ENCODE measurements at places on chromosomes 2 and 18.

DNA sequence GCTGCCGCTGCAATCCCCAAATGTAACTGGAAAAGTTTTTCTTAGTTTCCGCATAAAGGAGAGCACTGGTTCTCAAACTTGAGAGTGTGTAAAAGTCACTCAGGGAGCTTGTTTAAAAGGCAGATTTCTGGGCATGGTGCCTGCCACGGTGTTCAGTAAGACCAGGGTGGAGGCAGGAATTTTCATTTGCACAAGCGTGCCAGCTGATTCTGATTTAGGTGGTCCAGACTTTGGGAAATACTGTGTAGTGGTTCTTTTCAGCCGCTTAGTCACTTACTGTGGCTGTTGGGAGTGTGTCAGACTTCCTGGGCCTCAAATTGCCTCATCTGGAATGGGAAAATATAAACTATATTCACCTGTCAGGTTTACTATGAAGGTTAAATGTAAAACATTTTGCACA is 788 bp downstream of the ARMC9 start:
- DNase-seq: peak; percentile 85

DNA sequence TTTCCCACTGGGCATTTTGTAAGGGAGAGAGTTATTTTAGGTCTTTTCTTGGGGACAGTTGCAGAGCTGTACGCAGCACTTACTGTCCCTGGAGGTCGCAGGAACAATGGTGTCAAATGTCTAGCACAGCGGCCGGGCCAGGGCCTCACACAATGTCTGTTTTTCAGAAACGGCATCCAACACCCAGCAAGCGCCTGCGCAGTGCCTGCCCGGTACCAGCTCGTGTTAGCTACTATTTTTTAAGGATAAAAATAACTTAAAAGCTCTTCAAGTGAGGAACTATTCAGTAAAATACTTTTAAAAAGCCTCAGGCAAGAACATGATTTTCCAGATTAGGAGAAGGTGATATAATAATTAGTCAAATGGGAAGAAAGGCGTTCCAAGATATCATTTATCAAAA is 90.0 kb downstream of the MBP start:
- DNase-seq: no peak

- peak; percentile 91 for DNase-seq
Measured at GRCh38 chr2:112690853-112691401, 29.9 kb upstream of the NT5DC4 start.

DNA sequence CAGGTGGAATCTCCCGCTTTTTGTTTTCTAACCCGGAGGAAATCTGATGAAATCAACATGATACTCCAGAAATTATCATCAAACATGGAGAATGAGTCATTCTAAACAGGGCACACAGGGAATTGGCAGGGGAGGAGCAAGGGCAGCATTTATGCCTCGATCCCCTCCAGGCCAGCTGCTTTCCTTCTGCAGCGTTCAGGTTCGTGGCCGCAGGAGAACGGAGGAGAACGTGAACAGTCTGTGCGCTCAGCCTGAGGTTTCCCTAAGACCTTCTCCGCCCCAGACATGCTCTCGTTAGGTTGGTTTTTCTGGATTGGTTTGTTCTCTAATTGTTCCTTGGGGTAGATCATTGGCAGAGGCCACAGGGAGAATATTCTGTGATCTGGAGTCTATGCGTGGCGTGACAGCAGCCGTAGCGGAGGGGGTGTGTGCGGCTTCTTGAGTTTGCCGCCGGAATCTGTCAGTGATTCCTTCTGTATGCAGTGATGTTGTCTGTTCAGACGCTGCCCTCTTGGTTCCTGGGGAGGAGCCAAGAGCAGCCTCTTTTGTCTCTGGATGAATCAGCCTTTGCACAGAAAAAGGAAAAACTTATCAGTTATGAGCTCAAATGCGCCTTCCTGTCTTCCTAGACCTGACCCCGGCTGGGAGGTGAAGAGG is 75.9 kb downstream of the SH3BP4 start:
- peak; percentile 65 for DNase-seq

DNA sequence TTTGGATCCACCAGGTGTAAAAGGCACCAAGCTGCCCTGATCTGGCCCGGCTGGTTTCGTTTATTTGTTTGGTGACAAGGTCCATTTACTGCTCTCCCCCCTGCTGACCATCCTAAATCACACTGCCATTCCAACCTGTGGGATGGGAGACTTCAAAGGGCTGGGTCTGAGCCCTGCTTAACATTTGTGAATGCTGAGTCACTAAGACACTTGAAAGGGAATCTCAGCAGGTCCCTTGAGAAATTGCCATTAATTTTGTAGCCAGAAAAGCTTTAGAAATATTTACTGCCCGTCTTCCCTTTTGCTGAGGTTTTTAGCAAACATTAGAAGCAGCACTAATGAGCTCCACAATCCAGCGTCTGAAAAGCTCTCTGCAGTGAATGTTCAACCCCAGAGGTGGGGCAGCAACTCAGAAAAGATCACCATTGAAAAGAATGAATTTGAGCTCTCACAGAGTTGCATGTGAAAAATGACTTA is 133.8 kb downstream of the ARL4C start:
- DNase-seq: peak; percentile 46

DNA sequence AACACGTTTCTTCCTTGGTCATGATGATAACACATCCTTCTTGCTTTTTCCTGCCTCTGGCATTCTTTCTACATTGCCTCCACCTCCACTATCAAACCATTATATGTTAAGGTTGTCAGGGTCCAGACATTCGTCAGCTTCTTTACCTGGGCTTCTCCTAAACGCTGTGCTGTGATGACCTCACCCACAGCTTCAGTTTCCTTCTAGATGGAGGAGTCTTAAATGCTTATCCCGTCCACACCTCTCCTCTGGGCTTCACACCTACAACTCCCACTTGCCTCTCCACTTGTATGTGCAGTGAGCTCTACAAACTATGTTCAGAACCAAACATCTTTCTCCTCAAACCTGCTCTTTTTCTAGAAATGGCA is 666 bp upstream of the STAT1 start:
- no peak for DNase-seq

GRCh38 chr2:216029416-216030129 is 16.2 kb upstream of the MREG start:
- peak; percentile 70 for DNase-seq

GRCh38 chr2:164792316-164793170 is 49.1 kb downstream of the COBLL1 start:
- DNase-seq: no peak

GRCh38 chr2:3129867-3130266 is 247.8 kb downstream of the EIPR1 start:
- no peak for DNase-seq

DNA sequence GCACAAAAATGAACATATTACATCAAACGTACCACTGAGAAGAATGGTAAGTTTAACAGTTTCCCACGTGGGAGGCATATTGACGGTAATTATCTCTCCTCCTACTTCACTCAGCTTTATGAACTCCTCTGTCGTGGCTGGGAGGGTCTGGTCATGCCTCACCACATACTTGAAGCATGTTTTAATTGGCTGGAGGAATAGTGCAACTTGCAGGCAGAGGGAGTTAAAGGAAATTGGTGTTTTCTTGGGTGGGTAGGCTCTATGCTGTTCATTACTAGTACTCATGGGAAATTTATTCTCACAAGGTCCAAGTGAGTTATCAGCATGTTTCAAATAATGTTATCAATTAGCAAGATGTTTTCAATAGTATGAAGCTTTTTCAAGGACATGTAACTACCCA is 767.0 kb downstream of the PLCL1 start:
- DNase-seq: no peak

GRCh38 chr2:169073211-169073962 is 4.0 kb downstream of the DHRS9 start:
- DNase-seq: peak; percentile 45

GRCh38 chr2:190979906-190980629 is 33.9 kb downstream of the STAT1 start:
- DNase-seq: peak; percentile 53

- peak; percentile 53 for DNase-seq
Measured at GRCh38 chr2:172986040-172986439, 89.6 kb upstream of the MAP3K20 start.

GRCh38 chr2:196066291-196067087 is 2.1 kb downstream of the DNAH7 start:
- peak; percentile 68 for DNase-seq

DNA sequence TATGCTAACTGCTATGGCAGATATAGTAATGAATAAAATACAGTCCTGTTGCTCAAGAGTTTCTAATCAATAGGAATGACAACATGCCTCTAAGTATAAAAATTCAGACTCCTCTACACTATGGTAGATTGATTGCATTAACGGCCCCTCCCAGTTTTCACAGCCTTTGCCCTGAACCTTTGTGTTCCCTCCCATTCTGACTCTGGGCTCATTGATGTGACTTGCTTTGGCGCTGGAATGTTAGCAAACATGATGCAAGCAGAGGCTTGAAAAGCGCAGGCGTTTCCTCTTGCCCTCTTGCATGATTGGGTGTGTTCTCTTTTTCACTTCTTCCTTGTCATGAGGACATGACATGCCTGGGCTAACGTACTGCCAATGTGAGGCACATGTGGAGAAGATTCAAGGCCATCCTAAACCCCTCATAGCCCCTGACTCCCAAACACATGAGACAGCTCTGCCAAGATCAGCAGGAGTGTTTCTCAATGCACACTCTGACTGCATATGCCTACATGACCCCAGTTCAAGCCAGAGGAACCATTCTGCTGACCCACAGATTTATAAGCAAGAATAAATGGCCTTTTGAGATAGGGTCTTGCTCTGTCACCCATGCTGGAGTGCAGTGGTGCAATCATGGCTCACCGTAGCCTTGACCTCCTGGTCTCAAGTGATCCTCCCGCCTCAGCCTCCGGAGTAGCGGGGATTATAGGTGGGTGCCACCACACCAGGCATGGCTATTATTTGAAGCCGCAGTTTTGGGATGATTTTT is 49.7 kb upstream of the CD28 start:
- DNase-seq: no peak

DNA sequence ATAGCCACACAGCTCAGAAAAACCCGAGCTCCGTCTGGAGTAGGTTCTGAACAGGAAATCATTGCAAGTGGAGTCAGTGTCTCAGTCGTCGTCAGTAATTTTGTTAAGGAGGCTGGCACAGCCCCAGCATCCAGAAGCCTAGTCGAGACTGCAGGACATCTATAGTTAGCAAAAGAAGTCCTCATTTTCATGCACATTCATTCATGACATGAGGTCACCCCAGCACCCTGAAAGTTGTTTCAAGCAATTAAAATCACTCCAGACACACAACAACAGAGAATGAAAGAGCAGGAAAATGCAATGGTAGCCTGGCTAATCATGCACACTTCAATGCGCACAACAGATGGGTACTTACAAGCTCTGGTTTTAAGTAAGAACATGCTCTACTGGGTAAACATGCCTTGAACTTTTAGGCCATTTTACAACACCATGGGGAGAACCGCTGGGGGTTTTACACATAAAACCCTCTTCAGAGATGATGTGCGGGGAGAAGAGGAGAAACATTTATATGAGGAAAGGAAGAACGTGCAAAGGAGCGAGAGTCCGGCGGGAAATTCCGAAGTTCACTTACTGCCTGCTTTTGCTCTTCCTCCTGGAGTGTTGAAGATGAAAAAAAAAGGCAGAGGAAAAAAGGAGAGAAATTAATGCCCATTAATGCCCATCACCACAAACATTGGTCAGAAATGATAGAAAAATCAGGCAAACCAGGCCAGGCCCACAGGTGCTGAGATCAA is 77.4 kb upstream of the DNMT3A start:
- DNase-seq: no peak

- DNase-seq: no peak
Measured at GRCh38 chr2:127545796-127546195, 10.3 kb downstream of the MYO7B start.

DNA sequence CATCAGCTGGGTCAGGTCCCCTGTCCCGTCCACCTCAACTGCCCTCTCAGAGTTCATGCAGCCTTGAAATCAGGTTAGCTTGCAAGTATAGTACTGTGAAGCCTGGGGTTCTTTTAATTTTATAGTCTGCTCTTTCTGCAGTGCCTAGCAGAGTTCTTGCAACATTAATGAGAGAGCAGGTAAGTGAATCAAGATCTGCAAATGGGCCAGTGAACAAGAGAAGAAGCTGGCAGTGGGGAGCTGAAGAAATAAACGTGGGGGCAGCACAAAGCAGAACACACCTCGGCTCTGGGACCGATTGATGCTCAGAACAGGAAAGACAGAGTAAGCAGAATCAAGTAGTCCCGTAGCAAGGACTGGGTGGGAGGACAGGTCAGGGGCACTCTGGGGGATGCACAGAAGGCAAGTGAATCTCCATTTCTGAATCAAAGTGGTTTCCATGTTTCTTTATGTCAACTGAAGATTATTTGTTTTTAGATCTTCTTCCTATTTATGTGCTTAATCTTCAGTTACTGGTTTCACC is 675.5 kb downstream of the RNF144A start:
- no peak for DNase-seq

DNA sequence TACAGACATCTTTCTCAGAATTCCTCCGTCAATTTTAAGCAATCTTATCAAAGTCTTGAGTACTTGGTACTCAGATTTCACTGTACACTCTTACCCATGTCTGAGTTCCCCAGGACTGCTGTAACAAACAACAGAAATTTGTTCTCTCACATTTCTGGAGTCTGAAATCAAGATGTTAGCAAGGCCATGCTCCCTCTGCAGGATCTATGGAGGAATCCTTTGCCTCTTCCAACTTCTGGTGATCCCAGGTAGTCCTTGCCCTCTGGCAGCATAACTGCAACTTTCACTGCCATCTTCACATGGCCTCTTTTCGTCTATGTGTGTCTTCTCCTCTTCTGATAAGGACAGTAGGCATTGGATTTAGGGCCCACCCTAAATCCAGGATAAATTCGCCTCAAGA is 17.1 kb upstream of the CACNB4 start:
- peak; percentile 18 for DNase-seq

GRCh38 chr2:100965596-100965995 is 36.5 kb upstream of the RPL31 start:
- DNase-seq: no peak

DNA sequence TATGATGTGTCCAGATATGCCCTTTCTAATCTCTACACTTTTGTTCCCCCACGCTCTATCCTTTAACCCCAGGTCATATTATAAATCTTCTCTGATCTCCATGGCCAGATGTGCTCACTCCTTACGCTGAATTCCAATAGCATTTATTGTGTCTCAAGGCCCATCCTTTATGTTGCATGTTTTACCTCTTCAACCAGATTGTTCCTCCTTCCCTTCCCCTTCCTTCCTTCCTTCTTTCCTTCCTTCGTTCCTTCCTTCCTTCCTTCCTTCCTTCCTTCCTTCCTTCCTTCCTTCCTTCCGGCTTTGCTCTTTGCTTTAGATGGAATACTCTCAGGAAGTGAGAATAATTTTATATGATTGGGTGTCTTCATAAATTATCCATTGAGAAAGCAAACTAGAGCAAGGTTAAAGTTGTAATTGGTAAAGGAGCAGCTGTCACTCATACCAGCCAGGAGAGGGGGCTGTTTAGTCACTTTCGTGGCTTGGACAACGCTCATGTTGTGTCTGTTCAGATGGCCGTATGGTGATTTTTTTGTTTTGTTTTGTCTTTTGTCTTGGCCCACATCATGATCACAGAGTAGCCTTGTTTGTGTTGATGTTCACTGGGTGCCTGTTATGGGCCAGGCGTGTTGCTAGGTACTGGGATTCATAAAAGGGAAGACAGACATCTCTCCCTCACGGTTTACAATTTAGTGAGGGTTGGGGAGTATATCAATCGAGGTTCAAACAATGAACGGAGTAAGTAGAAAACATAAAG is 68.0 kb downstream of the DAW1 start:
- peak; percentile 64 for DNase-seq
